ENCODE measurements at places on chromosomes 3 and 15. TPM values are rescaled to one million over a fixed set of nuclear protein-coding genes. Genes with fewer than 3 reads are reported as not detected.

GRCh38 chr15:75063889-75064288 is 40.5 kb downstream of the PPCDC start:
- DNase-seq: no peak

The TTBK2 gene
- 17.2 TPM for total RNA-seq

The ERC2 gene
- 0.33 TPM for total RNA-seq

DNA sequence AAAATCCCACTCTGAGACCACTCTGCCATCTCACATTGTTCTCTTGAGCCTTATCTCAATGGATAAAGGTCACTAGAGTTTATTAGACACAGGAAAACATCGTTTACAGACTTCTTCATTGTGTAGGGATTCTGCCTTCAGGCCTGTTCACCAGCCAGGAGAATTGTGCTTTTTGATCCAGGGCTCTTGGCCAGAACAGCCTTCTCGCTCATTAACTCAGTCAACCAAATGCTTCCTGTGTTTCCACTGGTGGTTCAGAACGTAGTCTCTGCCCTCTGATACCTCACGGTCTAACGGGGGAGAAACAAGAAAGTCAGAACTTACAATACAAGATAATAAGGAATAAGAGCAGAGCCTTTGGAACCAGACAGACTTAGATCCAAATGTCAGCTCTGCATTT is 54.2 kb upstream of the TSEN2 start:
- no peak for DNase-seq

- DNase-seq: no peak
Measured at GRCh38 chr3:60803216-60804173, 447.8 kb downstream of the FHIT start.

The CADPS gene
- not detected for total RNA-seq

GRCh38 chr3:65558826-65559225 is 479.9 kb downstream of the MAGI1 start:
- DNase-seq: no peak

The CSNK1G1 gene
- total RNA-seq: 22.8 TPM

DNA sequence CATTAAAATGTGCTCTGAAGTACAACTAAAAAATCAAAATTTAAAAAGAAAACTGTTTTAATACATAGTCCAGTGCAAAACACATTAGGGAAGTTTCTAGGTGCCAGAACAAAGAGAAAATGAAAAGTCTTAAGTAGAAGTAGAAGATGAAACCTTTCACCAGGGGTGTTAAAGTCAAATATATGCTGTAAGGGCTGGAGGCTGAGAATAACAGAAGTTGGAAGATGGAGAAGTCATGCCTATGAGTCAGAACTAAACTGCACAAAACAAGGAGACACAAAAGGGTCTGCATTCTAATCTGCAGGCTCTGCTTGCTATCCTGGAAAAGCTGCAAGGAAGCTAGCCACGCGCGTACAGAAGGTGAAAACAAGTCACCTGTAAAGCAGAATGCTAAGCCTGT is 48.7 kb upstream of the CPB1 start:
- DNase-seq: no peak

GRCh38 chr3:192899540-192899982 is 18.1 kb downstream of the MB21D2 start:
- DNase-seq: no peak

The PTH1R gene
- not detected for total RNA-seq

The MASP1 gene
- total RNA-seq: not detected

GRCh38 chr3:162262129-162262528 is 765.5 kb downstream of the OTOL1 start:
- DNase-seq: no peak

DNA sequence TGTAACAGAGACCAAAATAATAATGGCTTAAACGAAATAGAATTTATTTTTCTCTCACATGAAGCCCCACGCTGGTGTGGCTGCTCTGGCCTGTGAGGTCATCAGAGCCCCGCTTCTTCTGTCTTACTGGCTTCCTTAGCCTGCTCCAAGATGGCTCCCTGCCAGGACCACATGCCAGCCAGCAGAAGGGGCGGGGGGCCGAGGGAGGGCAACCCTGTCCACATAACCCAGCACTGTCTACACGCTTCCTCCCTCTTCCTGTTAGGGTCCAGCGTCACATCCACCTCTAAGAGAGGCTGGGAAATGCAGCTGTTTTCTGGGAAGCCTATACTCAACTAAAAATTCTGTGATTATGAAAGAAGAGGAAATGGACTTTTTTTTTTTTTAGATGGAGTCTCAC is 107.9 kb upstream of the DLG1 start:
- no peak for DNase-seq

DNA sequence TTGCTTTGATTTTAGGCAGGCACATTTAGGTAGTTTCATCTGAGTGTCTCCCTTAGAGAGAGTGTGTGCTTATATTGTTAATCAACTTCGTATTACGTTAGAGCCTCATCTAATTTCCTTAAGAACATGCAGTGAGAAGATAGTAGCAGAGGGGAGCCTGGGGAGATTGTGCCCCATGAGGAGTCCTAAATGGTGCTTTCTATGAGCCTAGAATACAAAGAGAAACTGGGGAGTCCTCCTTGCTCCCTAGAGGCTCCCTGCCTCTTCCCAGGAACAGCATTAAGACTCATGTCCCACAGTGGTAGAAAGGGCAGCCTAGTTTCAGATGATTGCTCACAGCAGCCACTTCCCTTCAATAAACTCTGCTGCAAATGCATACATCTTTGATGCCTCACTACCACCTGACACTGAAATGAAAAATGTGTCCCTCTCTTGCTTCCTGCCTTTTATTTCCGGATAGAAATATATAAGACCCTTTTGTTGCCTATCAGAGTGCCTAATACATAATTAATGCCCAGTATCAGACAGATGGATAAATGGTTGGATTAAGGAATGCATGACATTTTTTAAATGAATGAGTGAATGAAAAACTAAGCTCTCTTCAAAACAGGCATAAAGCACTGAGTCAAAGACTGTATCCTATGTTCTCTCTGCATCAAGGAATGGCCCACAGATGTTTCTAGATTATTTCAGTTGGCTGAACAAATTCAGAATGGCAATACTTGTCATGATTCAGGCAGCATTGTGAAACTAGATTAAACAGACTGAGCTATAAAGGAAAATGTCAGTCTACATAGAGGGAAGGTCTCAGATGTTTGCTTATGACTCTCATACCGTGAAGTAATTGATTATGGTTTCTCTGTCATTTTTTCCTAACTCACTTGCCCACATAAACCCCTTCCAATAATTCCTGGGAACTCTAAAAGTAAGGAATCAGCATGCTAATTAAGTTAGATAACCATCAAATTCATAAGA is 362.1 kb downstream of the LRRC3B start:
- DNase-seq: no peak

GRCh38 chr3:187639927-187640568 is 30.1 kb downstream of the SST start:
- DNase-seq: no peak

The TMEM212 gene
- not detected for total RNA-seq

Data from Panc1 (cell line).